ENCODE measurements at places on chromosomes 5 and 9.
A peak's percentile ranks its signal among the peaks of the same experiment; 100 is the strongest.

DNA sequence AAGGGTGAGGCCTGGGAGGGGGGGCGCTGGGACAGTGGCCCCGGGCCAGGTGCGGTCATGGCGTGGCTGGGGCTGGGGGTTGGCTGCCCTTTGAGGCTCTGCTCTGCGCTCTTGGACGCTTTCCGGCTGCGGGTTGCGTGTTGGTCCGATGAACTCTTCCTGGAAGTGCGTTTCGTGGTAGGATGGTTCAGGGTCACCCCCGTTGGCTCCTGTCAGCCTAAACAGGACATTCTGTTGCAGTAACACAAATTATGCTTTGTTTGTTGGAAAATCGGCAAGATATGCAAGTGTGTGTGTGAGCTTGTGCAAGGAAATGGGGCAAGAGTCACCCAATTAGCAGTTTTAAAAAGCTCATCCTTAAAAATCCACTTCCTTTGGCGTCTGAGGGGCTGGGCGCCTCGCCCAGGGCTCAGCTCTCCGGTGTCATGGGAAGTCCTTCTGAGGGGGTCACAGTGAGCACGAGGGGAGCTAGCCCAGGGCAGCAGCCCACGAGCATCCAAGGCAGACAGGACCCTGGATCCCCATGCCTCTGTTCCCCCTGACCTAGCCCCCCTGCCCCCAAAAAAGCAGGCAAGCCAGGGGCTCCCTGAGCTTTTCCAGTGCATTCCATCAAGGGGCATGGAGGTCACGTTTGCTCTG lies 22.2 kb upstream of the RNU6ATAC start:
- DNase-seq, result no peak

DNA sequence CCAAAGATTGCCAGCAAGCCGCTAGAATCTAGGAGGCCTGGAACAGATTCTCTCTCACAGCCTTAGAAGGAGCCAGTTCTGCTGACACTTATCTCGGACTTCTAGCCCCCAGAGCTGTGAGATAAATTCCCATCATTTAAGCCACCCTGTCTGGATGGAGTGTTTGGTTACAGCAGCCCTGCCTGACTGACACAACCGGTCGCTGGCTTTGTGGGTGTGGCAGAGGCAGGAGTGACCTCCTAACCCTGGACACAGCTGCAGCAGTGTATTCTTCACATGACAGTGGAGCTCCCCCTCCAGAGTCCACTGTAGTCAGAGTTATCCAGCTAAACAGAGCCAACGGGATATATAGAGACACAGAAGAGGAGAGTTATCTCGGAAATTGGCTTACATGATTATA lies 21.2 kb upstream of the IL17B start:
- no peak for DNase-seq

GRCh38 chr9:116453785-116454184 lies 233.3 kb upstream of the TRIM32 start:
- DNase-seq, result no peak

DNA sequence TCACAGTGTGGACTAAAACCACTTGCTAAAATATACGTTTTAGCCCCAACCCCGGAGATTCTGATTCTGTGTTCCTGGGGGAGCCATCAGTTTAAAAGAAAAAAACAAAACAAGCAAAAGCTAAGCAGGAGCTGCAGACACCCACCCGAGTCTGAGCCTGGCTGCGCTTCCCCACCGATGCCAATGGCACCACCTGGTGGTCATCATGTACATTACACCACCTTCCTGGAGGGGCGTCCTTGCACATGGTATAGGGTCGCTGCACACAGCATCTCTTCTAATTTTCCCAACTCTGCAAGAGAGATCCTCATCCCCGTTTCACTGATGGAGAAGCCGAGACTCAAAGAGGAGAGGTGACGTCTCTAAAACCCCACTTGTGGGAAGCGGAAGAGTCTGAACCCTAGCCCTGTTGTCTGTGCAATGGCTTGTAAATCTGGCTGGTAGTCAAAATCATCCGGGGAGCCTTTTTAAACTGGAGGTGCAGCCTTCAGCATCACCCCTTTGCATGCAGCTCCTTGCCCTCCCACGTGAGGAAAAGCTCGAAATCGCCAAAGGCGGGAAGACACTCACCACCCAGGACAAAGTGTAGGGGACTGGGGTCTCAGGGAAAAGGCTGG lies 23.1 kb upstream of the CNOT6 start:
- peak; percentile 16 for DNase-seq

DNA sequence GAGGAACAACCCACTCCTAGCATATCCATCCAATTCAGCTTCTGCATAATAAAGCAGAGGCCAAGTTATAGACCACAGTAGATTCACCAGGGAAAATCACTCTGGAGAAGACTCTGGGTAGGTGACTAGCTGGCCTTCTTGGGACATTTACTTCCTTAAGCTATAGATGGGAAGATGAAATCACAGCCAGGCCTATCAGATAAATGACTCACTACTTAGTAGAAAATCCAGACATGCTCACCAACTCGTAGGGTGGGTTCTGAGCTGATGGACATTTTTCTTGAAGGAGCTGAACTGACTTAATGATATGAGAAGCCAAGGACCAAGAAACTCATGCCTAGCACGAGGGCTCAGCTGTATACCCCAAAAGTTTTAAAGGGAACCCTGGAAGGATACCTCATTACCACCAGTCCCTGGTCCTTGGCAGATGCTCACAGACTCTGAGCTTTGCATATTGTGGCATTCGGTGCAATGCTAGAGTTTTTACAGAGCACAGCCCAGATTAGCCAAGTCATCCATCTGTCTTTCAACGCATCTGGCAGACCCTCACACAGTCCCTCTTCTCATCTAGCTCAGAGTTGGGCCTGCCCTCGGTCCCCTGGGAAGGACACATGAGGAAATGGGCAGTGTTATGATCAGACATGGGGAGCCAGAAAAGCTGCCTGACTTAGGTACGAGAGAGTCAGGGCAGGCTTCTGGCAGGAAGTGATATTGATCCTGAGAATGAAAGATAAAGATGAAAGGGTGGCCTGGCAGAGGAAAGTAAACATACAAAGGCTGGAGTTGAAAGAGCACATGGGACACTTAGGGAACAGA lies 15.0 kb downstream of the ACSL6 start:
- no peak for DNase-seq

All from stimulated activated CD8-positive, alpha-beta memory T cell treated with anti-CD3 and anti-CD28 coated beads, Interleukin-12 subunit alpha, Interleukin-12 subunit beta, amount 100 ng/mL, for 4 hours (primary cell).